Memory B cell (primary cell): ENCODE measurements at places on chromosomes 12 and 14.

DNA sequence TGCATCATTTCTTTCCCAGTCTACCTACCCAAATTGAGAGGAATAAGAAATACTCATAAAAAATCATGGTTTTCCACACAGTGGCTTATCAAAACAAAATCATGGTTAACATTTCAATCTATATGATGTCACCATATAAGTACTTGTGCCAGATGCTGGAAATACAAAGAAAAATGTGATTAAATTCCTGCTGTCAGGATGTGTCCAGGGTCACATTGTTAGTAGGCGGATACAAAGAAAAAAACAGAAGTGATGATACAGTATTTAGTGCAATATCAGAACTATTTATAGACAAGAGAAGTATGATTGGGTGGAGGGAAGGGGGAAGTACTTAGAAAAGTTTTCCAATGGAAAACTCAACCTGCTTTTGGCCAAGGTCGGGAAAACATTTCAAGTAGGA is 47.0 kb upstream of the OR6J1 start:
- no peak for DNase-seq

DNA sequence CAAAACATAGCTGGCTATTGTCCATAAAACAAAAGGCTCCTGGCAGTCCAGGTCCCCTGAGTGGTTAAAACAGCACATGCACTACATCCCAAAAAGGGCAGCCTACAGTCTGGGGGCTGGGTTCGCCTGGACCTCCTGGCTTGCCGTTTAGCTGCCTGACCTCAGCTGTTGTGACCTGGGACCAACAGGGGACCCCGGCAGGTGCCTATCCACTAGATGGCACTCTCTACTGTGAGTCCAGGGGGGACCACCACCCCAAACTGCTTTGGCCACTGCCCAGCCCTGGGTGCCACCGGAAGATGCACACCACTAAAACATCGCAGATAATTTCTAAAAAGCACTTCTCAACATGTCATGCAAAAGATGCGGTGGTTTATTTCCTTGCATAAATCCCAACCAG is 2.9 kb upstream of the RTL1 start:
- DNase-seq = no peak

DNA sequence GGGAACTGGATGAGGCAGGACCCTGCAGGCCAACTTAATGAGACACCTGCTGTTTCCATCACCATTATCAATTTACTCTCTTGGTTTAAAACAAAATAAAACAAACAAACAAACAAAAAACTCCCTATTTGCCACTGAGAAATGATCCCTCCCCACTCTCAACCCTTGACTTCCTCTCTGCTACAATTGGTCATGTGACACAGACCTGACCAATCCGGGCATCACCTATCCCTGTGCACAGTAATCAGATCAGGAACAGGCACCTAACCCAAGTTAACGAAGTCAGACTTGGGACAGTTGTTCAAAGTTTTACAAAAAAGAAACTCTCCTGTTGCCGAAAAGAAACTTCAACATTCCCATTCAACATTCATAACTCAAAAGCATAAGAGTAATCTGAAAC is 58.4 kb downstream of the NELL2 start:
- DNase-seq = no peak

- no peak for DNase-seq
Observed at GRCh38 chr14:92010644-92011043, 29.2 kb downstream of the TRIP11 start.

DNA sequence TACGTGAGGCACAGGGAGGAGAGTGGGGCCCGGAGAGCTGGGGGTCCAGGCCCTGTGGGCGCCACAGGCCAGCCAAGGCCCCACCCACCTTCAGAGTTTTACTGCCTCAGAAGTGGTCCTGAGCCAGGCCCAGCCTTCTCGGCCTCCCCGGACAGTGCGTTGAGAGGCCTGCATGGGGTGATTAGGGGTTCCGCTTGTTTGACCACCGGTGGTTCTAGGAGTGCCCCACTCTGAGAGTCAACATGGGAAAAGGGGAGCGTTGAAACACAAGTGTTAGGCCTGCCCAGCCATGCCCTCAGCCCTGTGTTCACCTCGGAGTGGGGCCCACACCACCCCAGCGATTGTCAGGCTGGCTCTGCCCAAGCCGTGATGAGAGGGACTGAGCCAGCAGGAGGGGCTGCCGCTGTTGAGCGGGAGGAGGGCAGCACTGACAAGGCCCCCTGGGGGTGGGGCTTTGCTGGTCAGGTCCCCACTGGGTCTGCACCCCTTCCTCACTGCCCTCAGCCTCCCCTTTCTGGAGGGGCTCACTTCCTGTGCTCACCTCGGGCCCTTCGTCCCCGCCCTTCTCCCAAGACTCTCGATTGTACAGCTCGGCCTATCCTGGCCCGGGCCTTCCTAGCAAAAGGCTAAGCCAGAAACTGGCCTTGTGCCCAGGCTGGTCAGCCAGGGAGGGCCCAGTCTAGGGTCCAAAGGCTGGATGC is 4.8 kb downstream of the CKB start:
- no peak for DNase-seq

DNA sequence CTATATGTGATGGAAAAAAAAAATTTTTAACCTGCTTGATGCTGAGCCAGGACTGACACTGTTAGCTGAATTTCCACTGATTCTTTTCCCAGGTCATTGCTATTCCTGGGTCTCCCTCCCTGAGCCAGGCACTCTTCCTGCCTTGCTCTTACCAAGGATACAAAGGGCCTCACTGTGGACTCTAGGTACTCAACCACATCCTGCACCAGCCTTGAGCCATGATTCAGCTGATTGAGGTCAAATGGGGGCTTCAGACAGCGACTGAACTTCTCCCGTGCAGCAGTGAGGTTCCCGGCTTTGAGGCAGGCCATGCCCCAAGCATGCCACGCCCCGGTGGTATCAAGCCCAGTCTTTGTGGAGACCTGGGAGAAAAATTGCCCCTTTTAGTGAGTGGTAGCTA is 54.3 kb downstream of the ZFYVE26 start:
- DNase-seq = no peak

GRCh38 chr14:102540315-102541028 is 30.9 kb upstream of the ANKRD9 start:
- DNase-seq = no peak

DNA sequence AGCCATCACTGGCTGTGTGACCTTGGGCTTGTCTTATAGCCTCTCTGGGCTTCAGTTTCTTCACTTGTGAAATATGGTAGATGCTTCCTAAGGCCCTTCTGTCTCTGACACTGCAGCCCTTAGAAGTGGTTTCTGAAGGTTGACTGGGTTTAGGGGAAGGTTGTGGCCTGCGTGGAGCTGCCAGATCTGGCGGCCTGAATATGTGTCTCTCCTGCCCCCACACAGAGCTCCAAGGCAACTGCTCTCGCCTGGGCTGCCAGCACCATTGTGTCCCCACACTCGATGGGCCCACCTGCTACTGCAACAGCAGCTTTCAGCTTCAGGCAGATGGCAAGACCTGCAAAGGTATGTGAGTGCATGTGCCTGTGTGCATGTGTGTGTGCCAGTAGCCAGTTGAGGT is 4.0 kb downstream of the LRP1-AS start:
- DNase-seq = no peak

DNA sequence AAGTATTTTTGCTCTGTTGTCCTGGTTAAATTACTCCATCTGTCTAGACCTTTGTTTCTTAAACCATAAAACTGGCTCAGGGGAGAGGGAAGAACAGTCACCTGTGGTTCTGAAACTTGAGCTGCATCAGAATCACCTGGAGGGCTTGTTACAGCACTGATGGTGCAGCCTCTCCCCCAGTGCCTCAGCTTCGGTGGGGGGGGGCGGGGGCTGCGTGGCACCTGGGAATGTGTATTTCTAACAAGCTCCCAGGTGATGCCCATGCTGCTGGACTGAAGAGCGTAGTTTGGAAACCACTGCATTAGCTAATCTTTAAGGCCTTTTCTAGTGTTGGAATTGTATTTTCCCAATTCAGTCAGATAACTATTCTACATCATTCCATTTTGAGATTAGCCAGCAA is 42.7 kb downstream of the GPHB5 start:
- no peak for DNase-seq

DNA sequence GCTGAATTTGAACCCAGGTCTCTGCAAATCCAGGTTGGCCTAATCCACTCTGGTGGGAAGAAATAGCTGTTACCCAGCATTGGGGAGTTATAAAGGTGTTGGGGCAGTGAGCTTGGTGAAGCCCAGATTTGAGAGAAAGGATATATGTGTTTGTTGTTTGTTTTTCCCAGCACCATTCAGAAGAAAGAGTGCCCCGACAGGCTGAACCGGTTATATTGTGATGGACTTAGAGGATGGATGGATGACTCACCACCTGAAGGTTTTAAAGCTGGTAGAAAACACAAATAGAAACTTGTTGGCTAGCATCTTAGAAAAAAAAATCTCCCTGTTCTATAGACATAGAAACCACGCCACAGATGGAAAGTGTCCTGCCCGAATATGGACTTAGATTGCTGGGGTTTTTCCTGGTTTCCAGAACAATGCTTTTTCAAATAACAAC is 404.6 kb downstream of the MED13L start:
- no peak for DNase-seq

GRCh38 chr14:101010293-101010692 is 106.8 kb upstream of the RTL1 start:
- no peak for DNase-seq

DNA sequence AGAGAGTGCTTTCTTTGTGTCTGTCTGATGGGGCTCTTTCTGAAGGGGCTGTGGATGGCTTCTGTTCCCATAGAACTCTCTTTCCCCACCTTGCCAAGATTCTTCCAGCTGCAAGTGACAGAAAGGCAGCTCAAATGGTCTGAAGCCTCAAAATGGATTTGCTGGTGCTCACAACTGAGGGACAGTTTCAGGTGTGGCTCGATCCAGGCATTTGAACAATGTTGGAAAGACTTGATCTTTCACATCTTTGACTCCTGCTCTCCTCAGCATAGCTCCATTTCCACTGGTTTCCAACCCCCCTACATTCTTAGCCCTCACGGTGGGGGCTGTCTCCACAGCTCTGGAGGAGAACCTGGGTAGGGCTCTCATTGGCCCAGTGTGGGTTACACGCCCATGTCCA is 15.9 kb downstream of the RFLNA start:
- DNase-seq = no peak

- DNase-seq = no peak
Observed at GRCh38 chr14:29222671-29223268, 456.2 kb downstream of the FOXG1 start.

GRCh38 chr14:32813401-32813800 is 125.3 kb upstream of the NPAS3 start:
- DNase-seq = no peak

DNA sequence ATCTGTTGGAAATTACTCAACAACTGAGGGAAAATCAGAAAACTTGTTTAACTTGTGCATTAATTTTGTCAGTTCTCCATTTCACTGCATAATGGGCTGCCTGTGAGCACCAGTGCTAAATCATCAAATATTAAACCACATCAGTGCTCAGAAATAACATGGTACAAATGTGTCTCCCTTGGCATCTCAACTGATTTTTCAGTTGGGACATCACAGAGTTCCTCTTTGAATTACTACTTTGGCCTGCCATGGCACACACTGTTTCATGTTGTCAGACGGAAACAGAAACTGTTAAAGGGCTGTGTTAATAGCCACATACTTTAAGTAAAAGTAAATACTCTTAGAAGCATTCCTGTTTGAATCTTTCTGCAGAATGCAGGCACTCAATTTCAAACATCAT is 42.1 kb upstream of the STRN3 start:
- DNase-seq = no peak

- no peak for DNase-seq
Observed at GRCh38 chr12:67519484-67520433, 128.8 kb upstream of the DYRK2 start.

- no peak for DNase-seq
Observed at GRCh38 chr12:47821346-47821706, 1.6 kb upstream of the HDAC7 start.

DNA sequence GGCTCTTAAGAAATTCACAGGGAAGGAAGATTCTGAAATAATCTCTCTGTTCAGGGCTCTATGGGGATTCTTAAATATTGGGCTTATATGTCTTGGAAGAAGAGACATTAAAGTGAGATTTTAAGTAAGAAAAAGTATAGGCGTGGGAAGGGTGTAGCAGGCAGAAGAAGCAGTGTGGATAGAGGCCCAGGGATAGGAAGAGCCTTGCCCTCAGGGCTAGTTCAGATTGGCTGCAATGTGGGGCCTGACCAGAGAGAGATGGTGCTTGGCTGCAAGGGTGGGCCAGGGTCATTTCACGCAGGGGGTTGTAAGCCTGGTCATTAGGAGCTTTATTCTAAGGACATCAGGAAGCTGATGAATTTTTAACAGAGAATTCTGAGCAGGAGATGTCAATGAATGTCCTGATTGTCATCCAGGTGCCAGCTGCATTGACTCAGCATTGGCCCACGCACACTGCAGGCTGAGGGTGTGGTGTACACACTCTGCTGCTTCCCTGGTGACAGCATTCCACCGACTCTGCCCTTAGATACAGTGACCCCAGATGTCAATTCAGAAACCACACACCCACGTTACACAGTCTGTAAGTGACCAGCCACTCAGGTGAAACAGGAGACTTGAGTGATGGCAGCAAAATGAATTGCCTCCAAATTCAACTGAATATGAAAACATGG is 582.5 kb downstream of the NRXN3 start:
- no peak for DNase-seq

DNA sequence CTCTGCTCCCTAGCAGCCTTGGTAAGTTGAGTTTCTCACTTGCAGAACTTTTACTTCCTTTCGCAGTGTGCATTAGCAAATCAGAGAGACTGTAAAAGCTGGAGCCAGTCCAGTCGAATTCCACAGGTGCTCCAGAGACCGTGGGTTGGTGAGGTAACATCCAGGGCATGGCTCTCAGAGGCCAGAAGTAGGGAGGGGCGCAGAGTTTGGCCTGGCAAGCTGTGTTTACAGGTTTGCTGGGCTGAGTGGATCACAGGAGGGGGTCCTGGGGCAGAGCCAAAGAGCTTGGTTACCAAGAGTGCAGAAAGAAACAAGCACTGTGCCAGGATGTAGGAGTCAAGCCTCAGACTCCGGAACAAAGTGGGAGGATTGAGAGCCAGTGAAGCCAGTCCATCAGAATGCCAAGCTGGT is 10.2 kb upstream of the BHLHE41 start:
- DNase-seq = no peak

GRCh38 chr12:57519796-57520052 is 590 bp downstream of the DDIT3 start:
- no peak for DNase-seq

GRCh38 chr14:42480255-42480654 is 873.6 kb downstream of the LRFN5 start:
- DNase-seq = no peak

DNA sequence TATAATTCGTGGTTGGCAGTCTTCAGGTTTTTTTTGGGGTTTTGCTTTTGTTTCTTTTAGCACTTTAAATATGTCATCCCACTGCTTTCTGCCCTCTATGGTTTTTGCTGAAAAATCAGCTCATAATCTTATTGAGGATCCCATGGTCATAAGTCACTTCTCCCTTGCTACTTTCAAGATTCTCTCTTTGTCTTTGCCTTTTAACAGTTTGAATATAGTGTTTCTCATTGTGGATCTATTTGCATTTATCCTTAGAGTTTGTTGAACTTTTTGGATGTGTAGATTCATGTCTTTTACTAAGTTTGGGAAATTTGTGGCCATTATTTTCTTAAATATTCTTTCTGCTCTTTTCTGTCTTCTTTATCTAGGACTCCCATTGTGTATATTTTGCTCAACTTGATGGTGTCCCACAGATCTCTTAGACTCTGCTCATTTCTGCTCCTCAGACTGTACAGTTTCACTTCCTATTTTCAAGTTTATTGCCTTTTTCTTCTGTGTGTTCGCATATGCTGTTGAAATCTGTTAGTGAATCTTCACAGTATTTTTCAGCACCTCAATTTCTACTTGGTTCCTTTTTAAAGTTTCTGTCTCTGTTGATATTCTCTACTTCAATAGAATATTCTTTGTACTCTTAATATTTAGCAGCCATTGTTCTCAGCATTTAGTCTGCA is 70.8 kb downstream of the WNK1 start:
- peak; percentile 38 for DNase-seq
